Naive thymus-derived CD4-positive, alpha-beta T cell (primary cell): ENCODE measurements at places on chromosomes 1 and 21. TPM values are rescaled to one million over a fixed set of nuclear protein-coding genes. Genes with fewer than 3 reads are reported as not detected.

The C1orf141 gene
- total RNA-seq = not detected

The SMPDL3B gene
- not detected for total RNA-seq

The TAS1R1 gene
- total RNA-seq = not detected

The DDAH1 gene
- total RNA-seq = 0.08 TPM

The TTC24 gene
- total RNA-seq = 10.2 TPM

The LEMD1 gene
- total RNA-seq = not detected

The KCNN3 gene
- total RNA-seq = 0.05 TPM

The KRTAP6-3 gene
- total RNA-seq = not detected in 2 replicates

The OR2AK2 gene
- 0.22 TPM in 1 of 2 replicates, not detected in the other for total RNA-seq

The GLIS1 gene
- not detected for total RNA-seq

The CAMSAP2 gene
- total RNA-seq = 11.4 TPM

The ZNHIT6 gene
- total RNA-seq = 20.2 and 20.4 TPM in 2 replicates

The TNFSF4 gene
- 1.6 TPM for total RNA-seq

The C1orf87 gene
- total RNA-seq = not detected

The SLC66A1 gene
- 7.2 TPM for total RNA-seq

The CRNN gene
- total RNA-seq = not detected

The NPHS2 gene
- total RNA-seq = not detected

The LCE1D gene
- not detected for total RNA-seq

The TMED5 gene
- total RNA-seq = 40.8 TPM

The RGS8 gene
- total RNA-seq = not detected

The CBS gene
- not detected for total RNA-seq

The PLA2G2D gene
- not detected for total RNA-seq

The CLDN19 gene
- total RNA-seq = not detected in 2 replicates

The SH2D5 gene
- 0.35 TPM for total RNA-seq

The ASCL5 gene
- not detected in 2 replicates for total RNA-seq

The CADM3 gene
- not detected for total RNA-seq

The FNDC5 gene
- not detected for total RNA-seq

The NEXN gene
- 0.48 TPM for total RNA-seq

The NDC1 gene
- 6.9 TPM for total RNA-seq

The CSF3R gene
- 30.6 TPM for total RNA-seq

The KRTAP21-2 gene
- not detected for total RNA-seq

The PCNX2 gene
- 45.1 TPM for total RNA-seq

The C1orf21 gene
- total RNA-seq = 8.5 TPM

The SPRR5 gene
- total RNA-seq = not detected

The C21orf58 gene
- total RNA-seq = 35.1 and 38.4 TPM in 2 replicates

The NFASC gene
- not detected for total RNA-seq

The ADAM30 gene
- total RNA-seq = not detected

The TCP10L gene
- 0.51 TPM for total RNA-seq

The GCLM gene
- 13.1 TPM for total RNA-seq

The DIRAS3 gene
- not detected for total RNA-seq

The MYOC gene
- not detected for total RNA-seq

The DNASE2B gene
- total RNA-seq = not detected

The B4GALT2 gene
- total RNA-seq = 0.49 TPM

The SH3BP5L gene
- 51.1 TPM for total RNA-seq

The SMIM11 gene
- 15.5 and 17.3 TPM in 2 replicates for total RNA-seq

The GPR37L1 gene
- total RNA-seq = not detected

The IL19 gene
- not detected for total RNA-seq
